ENCODE measurements at places on chromosomes 7 and 10.

- no peak for DNase-seq
These were observed 326.2 kb downstream of the RNLS start for GRCh38 chr10:88256886-88257285.

DNA sequence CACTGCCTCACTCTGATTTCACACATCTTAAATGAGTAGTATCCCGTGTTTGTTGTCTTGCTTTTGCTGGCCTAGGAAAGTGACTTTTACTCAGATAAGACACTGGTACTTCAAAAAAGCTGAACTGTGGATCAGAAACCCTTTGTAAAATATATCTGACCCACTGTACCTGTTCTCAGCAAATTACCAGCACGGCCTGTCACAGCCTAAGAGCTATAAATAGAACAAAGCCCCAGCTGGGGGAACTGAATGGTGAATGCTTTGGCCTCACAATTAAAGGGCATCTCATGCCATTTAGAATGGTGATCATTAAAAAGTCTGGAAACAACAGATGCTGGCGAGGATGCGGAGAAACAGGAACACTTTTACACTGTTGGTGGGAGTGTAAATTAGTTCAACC lies 76.1 kb downstream of the CREB3L2 start:
- no peak for DNase-seq

GRCh38 chr10:111824128-111824527 lies 359.4 kb downstream of the GPAM start:
- DNase-seq: no peak

DNA sequence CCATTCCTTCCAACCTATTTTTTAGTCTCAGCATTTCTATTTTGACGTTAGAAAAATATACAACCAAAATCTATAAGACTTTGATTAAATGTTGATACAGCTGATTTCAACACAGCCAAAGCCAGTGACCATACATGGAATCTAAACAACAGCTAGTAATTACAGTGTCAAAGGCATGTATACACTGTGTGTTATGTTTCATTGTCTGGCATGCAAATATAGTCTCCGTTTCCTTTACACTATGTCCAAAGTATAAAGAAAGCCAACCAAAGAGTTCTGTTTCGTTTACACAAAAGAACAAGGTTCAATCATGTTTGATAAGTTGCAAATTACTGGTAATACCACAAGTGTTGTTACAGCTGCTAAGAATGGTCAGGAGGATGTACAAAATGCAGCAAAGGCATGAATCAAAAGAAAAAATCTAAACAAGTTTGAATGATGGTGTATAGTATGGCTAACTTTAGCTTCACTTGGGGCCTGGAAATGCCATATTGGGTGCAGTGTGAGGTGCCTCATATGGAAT lies 268.3 kb upstream of the FERD3L start:
- no peak for DNase-seq

DNA sequence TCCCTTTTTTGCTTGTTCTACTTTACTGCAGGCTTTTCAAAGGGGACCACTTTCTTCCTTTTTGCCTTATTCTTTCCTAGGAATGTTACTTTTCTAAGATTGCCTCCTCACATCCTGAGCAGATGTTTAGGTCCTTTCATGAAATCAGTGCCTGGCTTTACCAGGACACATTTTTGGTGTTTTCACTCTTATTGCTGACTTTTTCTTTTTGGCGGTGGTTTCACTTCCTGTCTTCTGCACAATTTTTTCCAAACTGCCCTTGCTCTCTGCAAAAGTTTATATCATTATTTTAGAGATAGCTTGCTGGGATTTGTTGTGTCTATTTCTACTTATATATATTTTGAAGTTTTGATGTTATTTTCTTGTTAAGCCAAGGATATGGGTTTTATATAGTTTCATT lies 332.2 kb upstream of the MTPN start:
- no peak for DNase-seq

GRCh38 chr7:120805636-120806388 lies 52.1 kb downstream of the TSPAN12 start:
- DNase-seq: peak; percentile 85

DNA sequence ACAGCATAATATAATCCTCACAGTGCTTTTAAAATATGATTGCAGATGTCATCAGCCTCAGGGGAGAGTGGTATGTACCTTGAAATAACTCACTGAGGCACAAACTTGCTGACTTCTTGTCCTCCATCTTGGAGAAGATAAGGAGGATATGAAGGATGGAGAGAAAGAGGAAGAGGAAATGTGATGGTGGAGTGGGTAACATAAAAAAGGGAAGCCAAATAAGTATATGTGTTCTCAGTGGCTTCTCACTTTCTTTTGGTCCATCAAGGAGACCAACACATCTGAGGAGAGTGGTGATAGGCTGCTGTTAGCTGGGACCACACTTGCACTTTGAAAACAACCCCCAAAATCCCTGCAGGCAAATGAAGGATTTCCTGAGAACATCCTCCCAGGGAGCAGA lies 21.6 kb upstream of the ZNF37A start:
- no peak for DNase-seq

DNA sequence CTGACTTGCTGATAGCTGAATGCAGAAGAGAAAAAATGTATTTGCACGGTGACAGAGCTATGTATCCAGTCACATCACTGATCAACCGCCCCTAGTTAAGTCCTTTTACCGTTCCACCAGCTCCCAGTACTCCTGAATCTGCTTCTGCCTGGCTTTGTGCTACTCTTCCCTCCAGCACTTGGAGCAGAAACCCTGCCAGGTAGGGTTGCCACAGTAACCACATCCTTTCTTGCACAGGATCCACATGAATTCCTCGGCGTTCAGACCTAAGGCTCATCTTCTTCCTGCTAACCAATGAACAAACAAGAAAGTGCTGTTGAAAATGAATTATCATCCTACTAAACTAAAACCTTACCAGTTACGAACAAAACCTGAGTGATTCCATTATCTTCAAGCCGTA lies 52.0 kb upstream of the KCTD7 start:
- no peak for DNase-seq

GRCh38 chr7:72437061-72437585 lies 25.0 kb upstream of the CALN1 start:
- no peak for DNase-seq

- DNase-seq: no peak
These were observed 972.8 kb downstream of the ANKRD7 start for GRCh38 chr7:119197172-119197876.

DNA sequence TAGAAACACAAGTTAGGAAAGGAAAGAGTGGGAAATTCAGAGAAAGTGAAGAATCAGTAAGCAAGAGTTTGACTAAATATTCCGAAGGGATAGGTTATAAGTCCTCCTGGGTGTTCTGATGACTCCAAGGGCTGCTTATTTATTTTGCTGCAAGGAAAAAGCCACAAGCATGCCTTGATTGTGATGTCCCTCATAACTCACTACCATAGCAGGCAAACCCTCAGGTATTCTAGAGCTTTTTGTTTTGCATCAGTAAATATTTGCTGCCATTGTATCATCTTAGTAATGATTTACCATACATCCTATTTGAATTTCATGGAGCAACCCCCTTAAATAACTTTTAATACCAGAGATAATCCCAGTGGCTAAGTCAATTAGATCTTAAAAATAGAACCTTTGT lies 688.1 kb downstream of the SUGCT start:
- no peak for DNase-seq

DNA sequence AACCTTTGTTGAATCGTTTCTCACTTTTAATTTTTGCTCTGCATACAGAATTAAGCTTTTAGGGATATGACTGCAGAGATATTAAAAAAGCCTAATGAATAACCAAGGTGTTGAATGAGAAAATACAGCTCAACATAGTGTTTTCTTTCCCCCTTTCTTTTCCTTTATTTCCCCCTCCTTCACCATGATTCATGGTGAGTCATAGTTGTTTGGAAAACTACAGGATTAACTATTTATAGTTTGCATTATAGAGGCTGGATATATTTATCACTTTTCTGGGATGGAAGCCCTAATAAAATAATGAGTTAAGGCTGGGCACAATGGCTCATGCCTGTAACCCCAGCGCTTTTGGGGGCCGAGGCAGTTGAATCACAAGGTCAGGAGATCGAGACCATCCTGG lies 115.0 kb downstream of the DNAJB9 start:
- no peak for DNase-seq

DNA sequence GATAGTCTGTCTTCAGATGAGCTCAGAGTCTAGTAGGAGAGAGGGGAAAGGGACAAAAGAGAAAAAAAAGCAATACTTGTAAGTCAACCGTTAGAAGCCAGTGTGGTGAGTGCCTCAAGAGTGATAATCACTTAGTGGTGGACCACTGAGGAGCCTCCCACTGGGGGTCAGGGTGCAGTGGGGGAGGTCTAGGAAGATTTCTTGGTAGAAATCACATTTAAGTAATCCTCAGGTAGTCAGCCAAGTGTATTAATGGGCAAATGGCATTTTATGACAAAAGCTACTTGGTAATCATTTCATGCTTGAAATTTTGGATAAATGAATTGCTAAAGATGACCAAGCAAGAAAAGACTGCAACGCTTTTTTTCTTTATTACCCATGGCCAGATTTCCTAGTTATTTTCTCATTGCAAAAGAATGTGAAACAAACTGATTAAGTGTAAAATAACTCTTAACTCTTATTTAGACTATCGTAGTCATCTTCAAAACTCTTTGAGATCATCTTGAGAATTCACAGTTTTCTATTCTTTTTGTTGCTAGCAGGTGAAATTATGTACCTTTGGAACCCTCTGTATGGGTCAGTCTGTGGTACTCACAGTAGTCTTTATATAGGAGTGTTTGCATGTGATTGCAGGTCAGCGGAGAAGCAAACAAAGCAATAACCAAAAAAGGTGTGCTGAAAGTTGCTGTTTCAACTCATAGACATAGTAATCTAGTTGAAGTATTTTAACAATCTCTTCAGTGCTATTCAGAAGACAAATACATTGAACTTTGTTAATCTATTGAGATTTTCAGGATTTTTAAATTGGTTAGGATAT lies 63.9 kb downstream of the PPP1R9A start:
- DNase-seq: no peak

DNA sequence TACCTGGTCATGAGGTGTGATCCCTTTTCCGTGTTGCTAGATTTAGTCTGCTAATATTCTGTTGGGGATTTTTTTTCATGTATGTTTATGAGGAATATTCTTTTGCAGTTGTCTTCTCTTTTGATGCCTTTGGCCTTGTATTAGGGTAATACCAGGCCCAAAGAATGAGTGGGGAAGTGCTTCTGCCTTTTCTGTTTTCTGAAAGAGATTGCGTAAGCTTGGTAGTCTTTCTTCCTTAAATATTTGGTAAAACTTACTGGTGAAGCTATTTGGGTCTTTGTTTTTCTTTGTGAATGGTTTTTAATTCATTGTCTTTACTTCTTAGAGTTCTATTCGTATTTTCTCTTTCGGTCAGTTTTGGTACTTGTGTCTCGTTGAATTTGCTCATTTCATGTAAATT lies 51.1 kb downstream of the SHH start:
- DNase-seq: no peak

GRCh38 chr10:79274279-79275104 lies 72.8 kb upstream of the PPIF start:
- DNase-seq: peak; percentile 24

DNA sequence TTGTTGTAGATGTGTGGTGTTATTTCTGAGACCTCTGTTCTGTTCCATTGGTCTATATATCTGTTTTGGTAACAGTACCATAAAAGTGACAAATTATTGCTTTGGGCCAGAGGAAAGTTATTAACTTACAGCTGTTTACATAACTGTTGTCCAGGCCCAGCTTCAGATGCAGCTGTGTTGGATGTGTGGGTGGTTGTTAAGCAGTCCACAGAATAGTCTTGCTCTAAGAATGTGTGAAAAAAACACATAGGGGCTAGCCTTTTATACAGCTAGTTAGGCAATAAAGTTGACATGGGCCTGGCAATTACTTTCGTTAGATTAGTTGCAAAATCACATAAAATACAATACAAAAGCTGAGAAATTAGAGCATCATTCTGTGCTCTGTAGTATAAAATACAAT lies 31.9 kb downstream of the DLD start:
- no peak for DNase-seq

- no peak for DNase-seq
These were observed 3.0 kb downstream of the ZNF518A start for GRCh38 chr10:96133135-96133534.

DNA sequence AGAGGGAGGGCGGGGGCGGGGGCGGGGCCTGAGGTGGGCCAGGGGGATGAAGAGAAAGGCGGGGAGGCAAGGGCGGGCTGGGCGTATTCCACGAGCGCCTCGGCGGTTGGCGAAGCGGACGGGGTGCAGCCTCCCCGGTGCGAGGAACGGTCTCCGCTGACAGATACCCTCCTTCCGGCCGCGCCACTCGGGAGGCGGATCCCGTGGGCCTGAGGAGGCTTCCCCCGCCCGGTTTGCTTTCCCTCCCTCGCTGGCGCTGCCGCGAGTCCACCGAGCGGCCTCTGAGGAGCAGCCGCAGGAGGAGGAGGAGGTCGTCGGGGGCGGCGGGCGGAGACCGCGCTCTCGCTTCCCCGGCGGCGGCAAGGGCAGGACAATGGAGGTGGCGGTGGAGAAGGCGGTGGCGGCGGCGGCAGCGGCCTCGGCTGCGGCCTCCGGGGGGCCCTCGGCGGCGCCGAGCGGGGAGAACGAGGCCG lies at the start of gene TRIM24:
TRIM24 (plus strand) TSS at position 84 of the 473 bp plus-strand sequence; CDS start at position 374, 290 bp downstream.
- DNase-seq: no peak

DNA sequence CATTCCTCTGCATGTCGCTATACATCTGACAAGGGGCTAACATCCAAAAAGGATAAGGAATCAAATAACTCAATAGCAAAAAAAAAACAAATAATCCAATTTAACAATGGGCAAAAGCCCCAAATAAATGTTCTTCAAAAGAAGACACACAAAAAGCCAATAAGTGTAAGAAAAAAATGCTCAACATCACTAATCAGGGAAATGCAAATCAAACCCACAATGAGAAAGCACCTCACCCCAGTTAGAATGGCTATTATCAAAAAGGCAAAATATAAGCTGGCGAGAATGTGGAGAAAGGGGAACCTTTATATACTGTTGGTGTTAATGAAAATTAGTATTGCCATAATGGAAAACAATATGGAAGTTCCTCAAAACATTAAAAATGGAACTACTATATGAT lies 14.3 kb downstream of the ARHGAP12 start:
- no peak for DNase-seq

GRCh38 chr10:71040343-71040742 lies 152.0 kb upstream of the PCBD1 start:
- no peak for DNase-seq

DNA sequence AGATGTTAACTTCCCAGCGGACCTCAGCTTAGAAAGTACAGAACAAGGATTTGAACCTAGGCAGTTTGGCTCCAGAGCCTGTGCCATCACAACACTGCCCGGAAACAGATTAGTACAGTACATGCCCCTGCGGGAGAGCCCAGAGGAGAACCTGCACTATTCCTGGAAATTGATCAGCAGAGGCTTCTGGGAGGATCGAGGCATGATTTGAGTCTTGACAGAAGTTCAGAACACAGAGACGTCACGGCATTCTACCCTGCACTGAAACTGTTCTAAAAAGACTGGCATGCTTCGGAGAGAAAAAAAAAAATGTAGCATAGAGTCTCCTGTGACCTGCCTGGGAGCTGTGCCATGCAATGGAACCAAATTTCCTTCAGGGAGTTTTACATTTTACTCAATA lies 9.2 kb upstream of the IL6 start:
- no peak for DNase-seq

DNA sequence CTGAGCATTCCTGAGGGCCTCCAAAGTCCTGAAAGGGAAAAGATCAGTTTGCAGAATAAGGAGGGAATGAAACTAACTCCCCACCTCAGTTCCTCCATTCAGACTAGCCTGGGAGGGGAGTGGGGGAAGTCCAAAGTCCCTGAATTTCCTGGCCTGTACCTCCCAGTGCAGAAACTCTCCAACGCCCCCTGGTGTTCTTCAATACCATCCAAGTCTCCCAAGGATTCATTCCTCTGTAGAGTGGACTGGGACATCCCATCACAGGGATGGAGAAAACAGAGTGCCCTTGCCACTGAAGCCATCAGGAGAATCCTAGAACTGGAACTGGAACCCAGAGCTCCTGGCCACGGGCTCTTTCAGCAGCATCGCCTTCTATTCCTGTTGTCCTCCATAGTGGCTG lies 1.6 kb upstream of the COL13A1 start:
- peak; percentile 17 for DNase-seq
